ENCODE measurements at places on chromosomes 7 and 10. TPM values are rescaled to one million over a fixed set of nuclear protein-coding genes. Genes with fewer than 3 reads are reported as not detected.

Gene TFPI2
- total RNA-seq: 12.5 TPM

Gene PRSS37
- total RNA-seq: 0.47 TPM

Gene WNT8B
- 0.14 TPM for total RNA-seq

Gene C10orf53
- total RNA-seq: not detected

Gene STOX1
- total RNA-seq: 10.3 TPM

Gene TAS2R41
- 0.24 TPM for total RNA-seq

Gene KCND2
- total RNA-seq: 0.19 TPM

Gene CLEC5A
- 0.57 TPM for total RNA-seq

Gene FUOM
- total RNA-seq: 18.3 TPM

Gene GNGT1
- total RNA-seq: 0.76 TPM

Gene GRID2IP
- 0.28 TPM for total RNA-seq

Gene COL26A1
- total RNA-seq: 3.0 TPM
